Uterine smooth muscle cell (primary cell): ENCODE measurements at places on chromosomes 13 and 19. TPM values are rescaled to one million over a fixed set of nuclear protein-coding genes. Genes with fewer than 3 reads are reported as not detected.

Gene UHRF1
- total RNA-seq: 35.4 and 127 TPM in 2 replicates

Gene FBXO17
- total RNA-seq: 33.9 and 45.4 TPM in 2 replicates

Gene CCDC70
- total RNA-seq: not detected in 2 replicates

Gene FREM2
- under 0.01 TPM in 2 replicates for total RNA-seq

Gene GAS6
- total RNA-seq: 98.8 and 272 TPM in 2 replicates

Gene SWSAP1
- total RNA-seq: 0.33 and 0.62 TPM in 2 replicates

Gene PDE4C
- under 0.01 and 0.44 TPM in 2 replicates for total RNA-seq

Gene SIGLEC10
- not detected in 2 replicates for total RNA-seq

Gene SHD
- total RNA-seq: not detected in 2 replicates

Gene JSRP1
- total RNA-seq: not detected in 2 replicates

Gene KLK8
- total RNA-seq: not detected in 2 replicates

Gene LIN7B
- total RNA-seq: 4.8 and 13.1 TPM in 2 replicates

Gene KLK3
- not detected in 2 replicates for total RNA-seq

Gene PABPC3
- total RNA-seq: 0.11 and 0.37 TPM in 2 replicates

Gene ADGRE2
- total RNA-seq: 0.11 and 0.12 TPM in 2 replicates

Gene AMER2
- total RNA-seq: under 0.01 TPM in 1 of 2 replicates, not detected in the other

Gene CABP5
- total RNA-seq: not detected in 2 replicates

Gene PRX
- total RNA-seq: 1.4 and 3.9 TPM in 2 replicates
